ENCODE measurements at places on chromosomes 5 and 9.

DNA sequence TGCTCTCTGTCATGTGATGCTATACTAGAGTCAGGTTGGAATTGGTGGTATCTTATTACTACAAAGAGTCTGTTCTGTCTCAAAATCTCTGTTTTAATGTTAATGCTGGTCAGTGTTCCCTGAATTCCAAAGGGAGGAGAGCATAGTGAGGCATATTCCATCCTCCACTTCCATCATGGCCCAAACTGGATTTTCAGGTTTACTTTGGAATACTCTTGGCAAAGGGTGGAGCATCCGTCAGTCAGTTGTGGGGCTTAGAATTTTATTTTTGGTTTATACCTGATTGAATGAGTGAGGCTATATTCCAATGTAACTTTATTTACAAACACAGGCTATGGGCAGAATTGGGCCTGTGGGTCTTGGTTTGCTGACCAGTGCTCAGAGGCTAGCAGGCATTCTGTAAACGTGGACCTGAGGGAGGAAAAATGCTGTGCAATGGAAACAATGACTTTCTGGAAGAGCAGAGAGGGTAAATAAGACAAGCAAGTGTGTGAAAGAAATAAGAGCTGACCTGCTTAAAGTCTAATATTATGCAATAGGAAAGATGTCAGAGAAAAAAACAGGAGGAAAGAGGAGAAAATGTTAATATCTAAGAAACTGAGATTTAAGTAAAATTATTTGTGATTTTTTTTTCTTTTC is 106.2 kb upstream of the CLINT1 start:
- no peak for DNase-seq

GRCh38 chr5:137688210-137688840 is 47.6 kb downstream of the KLHL3 start:
- DNase-seq, result peak; percentile 8

GRCh38 chr9:134419684-134420076 is 93.4 kb downstream of the RXRA start:
- DNase-seq, result no peak

GRCh38 chr5:757346-757930 is 27.1 kb downstream of the ZDHHC11B start:
- DNase-seq, result no peak

DNA sequence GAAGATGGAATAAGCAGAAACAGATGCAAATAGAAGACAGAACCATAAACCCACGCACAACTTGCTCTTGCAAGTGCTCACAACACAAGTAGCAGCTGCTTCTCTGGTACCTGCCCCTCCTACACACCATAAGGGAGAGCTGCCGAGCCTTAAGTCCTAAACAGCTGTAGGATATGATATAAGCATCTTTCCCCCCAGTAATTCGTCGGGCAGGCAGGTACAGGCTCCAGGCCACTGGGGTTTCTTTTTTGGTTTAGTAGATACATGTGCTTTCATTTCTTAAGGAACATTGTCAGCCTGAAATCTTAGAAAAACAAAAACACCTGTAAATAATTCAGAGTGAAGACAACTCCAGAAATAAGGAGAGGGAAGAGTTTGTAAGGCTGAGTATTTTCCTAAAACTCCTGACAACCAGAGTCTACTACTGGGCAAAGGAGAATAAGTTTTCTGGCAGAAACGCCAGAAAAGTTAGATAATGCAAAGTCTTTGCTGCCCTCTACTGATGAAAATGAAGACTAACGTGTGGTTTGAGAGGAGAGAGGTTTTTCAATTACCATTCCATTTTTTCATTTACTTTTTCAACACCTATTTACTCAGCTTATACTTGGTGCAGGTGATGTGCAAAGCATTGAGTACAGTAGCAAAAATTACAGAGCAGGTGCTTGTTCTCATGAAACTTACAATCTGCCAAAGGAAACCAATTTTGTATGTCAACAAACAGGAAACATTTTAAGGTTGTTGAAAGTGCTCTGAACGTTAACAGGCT is 20.1 kb upstream of the TCERG1 start:
- DNase-seq, result no peak

- no peak for DNase-seq
Measured at GRCh38 chr5:14155075-14155474, 11.9 kb downstream of the TRIO start.

GRCh38 chr9:126439402-126439765 is 112.8 kb downstream of the MVB12B start:
- no peak for DNase-seq

Measured in NCI-H446 (cell line).